ENCODE measurements at places on chromosomes 4 and X. TPM values are rescaled to one million over a fixed set of nuclear protein-coding genes. Genes with fewer than 3 reads are reported as not detected.
A peak's percentile ranks its signal among the peaks of the same experiment; 100 is the strongest.

- DNase-seq, result peak; percentile 7
Observed at GRCh38 chr4:73257651-73258435, 755 bp downstream of the ANKRD17 start.

DNA sequence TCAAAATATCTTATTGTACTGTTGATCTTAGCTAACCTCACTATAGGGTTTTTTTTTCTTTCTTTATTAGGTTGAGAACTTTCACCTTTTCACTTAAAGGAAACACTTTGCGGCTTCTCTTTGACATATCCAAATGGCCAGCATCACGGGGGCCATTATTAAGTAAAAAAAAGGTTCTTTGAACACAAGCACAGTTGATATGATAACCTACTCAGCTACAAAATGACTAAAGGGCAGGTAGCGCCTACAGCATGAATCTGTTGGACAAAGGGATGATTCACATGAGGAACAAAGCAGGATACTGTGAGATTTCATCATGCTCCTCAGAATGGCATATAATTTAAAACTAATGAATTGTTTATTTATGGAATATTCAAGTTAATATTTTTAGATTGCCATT, 119.6 kb downstream of the CCSER1 start:
- DNase-seq, result no peak

GRCh38 chr4:163367651-163368050, 24.0 kb downstream of the NPY5R start:
- no peak for DNase-seq

- no peak for DNase-seq
Observed at GRCh38 chr4:168797194-168797593, 212.9 kb downstream of the CBR4 start.

GRCh38 chr4:25123236-25123635, 37.0 kb downstream of the SEPSECS start:
- no peak for DNase-seq

DNA sequence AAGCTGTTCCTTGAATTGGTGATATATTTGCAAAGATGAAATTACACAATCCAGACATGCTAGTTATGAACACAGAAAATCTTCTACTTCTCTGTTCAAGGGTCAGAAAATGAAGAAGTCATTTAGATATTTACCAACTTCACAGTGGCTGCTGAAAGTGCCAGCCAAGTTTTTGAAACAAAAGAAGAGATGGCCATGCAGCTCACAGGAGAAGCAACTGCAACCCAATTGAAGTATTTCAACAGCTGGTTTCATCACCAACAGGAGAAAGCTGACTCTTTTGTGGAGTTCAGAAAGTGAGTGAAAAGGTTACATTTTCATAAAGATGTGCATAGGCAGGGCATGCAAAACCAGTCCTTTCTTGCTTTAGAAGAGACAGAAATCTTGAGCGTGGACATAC, 70.1 kb upstream of the LSM6 start:
- no peak for DNase-seq

DNA sequence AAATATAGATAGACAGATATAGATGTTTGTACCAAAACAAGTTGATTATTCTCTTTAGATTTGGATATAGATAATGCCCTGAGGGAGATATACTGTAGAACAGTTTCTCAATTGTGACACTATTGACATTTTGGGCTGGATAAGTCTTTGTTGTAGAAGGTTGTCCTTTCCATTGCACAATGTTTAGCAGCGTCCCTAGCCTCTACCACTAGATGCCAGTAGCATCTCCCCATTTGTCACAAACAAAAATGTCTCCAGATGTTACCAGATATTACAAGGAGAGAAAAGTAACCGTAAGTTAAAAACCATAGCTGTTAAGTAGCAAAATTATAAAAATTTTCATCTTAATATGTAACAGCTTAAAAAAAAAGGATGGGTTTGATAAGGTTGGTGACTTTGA, 2595.3 kb downstream of the ARAP2 start:
- no peak for DNase-seq

GRCh38 chr4:103044183-103044582, 24.7 kb upstream of the SLC9B1 start:
- no peak for DNase-seq

GRCh38 chr4:185229021-185229818, 19.8 kb downstream of the SNX25 start:
- no peak for DNase-seq

- DNase-seq, result no peak
Observed at GRCh38 chr4:154416190-154416547, 75.4 kb downstream of the DCHS2 start.

DNA sequence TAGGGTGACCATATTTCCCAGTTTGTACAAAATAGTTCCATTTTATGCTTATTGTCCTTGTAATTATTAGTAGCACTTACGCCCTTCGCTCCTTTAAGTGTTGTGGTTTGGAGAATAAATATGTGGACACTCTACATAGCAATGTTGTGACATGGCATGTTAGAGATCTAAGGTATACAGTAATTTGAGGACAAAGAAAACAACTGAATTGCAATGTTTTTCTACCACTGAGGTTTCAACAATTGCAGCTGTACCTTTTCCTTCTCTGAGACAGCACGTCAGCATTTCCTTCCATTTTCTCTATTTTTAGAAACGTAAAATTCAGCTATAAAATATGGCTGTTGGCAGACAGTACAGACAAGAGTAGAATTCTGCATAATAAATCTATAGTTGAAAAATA, 323.1 kb downstream of the MAPK10 start:
- no peak for DNase-seq

- no peak for DNase-seq
Observed at GRCh38 chr4:65566473-65566872, 103.8 kb downstream of the EPHA5 start.

GRCh38 chrX:14228611-14229010, 198.9 kb upstream of the GEMIN8 start:
- DNase-seq, result no peak

- DNase-seq, result no peak
Observed at GRCh38 chr4:171875291-171875690, 62.1 kb downstream of the GALNTL6 start.

GRCh38 chr4:110638089-110638746, 15.3 kb upstream of the PITX2 start:
- no peak for DNase-seq

Gene SNCA
- total RNA-seq, result 52.7 TPM

Gene NEUROG2
- 7.8 TPM for total RNA-seq

Gene TRIM2
- total RNA-seq, result 440 TPM

Gene SPANXA1
- total RNA-seq, result not detected

Gene HTT
- total RNA-seq, result 83.8 TPM

Gene RAB33A
- total RNA-seq, result 13.5 TPM

Gene ART3
- not detected for total RNA-seq

Gene ZNF630
- total RNA-seq, result 5.5 TPM

Gene P2RY8
- 0.09 TPM for total RNA-seq

Gene UGT2B17
- not detected for total RNA-seq

Gene OTUD6A
- total RNA-seq, result not detected

Gene MAGEC2
- total RNA-seq, result not detected

All from cerebellum (tissue), 4 donors.